Activated CD4-positive, alpha-beta T cell treated with anti-CD3 and anti-CD28 coated beads, Interleukin-2, amount 10 ng/mL, durations not matched to agents 7 days and 5 days (primary cell): ENCODE measurements at places on chromosomes 1 and 21. TPM values are rescaled to one million over a fixed set of nuclear protein-coding genes. Genes with fewer than 3 reads are reported as not detected.
A peak's percentile ranks its signal among the peaks of the same experiment; 100 is the strongest.

DNA sequence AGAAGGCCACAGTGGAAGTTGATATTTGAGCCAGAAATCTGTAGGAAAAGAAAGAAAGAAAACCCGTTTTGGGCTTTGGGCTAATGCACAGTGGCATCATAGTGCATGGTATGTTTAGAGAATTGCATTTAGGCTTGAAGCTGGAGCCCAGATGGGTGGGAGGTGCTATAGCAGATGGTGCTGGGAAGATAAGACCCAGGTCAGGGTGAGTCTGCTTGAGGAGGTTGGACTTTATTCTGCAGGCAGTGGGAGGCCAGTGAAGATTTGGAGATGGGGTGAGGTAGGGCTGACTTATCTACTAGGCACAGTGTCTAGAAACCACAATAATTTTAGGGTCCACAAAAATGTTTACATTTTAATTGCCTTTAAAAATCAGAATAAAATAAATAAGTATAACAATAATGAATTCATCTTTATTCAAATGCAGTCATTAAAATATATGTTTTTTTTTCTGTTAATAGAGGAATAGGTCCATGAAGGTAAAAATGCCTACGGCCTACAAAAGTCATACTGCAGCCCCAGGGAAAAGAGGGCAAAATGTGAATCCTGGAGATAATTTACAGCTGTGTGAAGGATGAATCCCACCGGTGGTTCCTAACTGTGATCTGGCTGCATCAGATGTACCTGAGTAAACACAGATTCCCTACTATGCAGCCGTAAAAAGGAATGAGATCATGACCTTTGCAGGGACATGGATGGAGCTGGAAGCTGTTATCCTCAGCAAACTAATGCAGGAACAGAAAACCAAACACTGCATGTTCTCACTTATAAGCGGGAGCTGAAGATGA is 8.7 kb downstream of the DNAJC6 start:
- DNase-seq: no peak

DNA sequence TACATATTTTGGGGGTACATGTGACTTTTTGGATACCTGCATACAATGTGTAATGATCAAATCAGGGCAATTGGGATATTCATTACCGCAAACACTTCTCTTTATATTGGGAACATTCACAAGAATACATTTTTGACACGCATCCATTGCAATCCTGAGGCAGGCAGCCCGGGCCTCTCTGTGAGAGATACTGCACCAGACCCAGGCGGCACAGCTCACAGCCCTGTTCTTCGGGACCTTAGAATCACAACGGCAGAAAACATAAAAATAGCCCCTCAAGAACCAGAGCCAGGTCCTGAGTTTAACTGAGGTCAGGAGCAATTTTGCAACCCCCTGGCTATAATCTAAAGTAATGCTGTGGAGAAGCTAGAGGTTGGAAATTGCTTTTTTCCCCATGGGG is 90.8 kb upstream of the PGBD5 start:
- no peak for DNase-seq

OR14K1 gene
- total RNA-seq: not detected

BEND5 gene
- total RNA-seq: 2.0 TPM

- no peak for DNase-seq
These were observed 25.6 kb upstream of the GUCA2A start for GRCh38 chr1:42189931-42190853.

TEDDM1 gene
- total RNA-seq: not detected

NBPF14 gene
- total RNA-seq: 20.6 TPM

GRCh38 chr1:204437796-204438570 is 26.4 kb upstream of the PPP1R15B start:
- DNase-seq: no peak

GRCh38 chr1:234538062-234538731 is 59.2 kb upstream of the TARBP1 start:
- no peak for DNase-seq

GRCh38 chr1:55500601-55501000 is 285.4 kb upstream of the USP24 start:
- no peak for DNase-seq

KIRREL1 gene
- not detected for total RNA-seq

OR2T8 gene
- 0.22 TPM for total RNA-seq

SYCP1 gene
- total RNA-seq: not detected

DNA sequence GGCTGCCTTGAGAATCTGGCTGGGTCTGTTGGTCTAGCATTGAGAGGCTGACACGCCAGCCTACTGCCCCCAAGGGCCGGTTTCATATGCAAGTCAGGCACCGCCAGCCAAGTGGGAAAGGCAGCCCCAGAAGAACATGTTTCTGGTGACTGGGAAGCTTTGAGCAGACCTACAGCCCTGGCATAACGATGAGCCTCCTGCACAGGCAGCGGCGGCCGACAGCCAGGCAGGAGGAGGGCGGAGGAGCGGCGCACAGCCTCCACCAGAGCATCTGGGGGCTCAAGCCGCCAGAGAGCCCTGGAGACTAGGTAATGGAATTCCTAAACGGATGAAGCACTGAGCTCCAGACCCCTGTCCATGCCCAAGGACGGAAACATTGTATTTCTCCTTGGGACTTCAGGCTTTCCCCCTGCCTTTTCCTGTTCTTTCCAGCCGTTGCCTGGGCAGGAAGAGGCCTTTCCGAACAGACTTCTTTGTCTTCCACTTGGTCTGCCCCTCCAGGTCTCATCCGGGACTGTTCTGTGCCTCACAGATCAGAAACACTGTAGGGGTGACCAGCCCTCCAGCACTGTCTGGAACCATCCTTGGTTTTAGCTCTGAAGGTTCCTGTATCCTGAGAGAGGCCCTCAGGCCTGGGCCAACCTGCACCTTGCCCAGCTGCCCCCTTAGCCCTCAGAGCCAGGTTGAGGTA is 59.5 kb downstream of the IRF2BP2 start:
- DNase-seq: no peak

DNA sequence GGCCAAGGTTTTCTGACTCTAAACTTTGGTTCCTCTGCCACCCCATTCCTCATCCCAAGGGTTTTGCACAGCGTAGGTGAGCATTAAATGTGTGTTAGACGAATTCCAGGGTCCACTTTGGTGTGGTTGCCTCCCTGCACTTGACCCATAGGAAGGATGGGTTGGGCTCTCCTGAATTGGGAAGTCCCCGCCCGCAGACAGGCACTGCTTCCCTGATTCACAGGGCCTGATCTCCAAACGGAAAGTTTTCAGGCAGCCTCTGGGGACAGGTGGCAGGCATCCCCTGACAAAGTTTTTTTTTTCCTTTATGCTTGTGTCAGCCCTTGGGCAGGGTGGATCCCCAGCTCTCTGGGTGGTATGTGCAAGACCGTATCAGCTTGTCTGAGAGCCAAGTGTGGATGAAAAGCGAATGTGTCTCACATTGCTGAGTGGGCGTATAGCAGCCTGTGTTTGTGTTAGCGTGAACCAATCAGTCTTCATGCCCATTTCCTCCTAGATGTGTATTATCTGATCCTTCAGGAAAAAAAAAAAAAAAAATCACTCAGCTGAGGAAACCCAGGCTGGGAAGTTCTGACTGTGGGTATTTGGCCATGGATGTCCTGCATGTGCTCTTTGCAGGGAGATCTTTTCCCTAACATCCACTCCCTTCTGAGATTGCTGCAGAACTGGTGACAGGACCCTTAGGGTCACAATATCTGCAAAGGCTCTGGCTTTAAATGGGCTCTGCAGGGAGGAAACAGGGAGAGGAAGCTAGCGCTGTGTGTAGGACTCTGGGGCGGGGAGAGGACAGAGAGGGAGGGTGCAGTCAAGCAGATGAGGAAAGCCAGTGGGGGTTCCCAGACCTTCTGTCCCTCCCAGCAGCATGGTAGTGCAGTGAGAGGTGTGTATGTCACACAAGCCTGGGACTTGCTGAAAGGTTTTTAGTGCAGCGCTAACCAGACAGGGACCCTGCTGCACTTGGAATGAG is 42.2 kb upstream of the TRABD2B start:
- no peak for DNase-seq

DNA sequence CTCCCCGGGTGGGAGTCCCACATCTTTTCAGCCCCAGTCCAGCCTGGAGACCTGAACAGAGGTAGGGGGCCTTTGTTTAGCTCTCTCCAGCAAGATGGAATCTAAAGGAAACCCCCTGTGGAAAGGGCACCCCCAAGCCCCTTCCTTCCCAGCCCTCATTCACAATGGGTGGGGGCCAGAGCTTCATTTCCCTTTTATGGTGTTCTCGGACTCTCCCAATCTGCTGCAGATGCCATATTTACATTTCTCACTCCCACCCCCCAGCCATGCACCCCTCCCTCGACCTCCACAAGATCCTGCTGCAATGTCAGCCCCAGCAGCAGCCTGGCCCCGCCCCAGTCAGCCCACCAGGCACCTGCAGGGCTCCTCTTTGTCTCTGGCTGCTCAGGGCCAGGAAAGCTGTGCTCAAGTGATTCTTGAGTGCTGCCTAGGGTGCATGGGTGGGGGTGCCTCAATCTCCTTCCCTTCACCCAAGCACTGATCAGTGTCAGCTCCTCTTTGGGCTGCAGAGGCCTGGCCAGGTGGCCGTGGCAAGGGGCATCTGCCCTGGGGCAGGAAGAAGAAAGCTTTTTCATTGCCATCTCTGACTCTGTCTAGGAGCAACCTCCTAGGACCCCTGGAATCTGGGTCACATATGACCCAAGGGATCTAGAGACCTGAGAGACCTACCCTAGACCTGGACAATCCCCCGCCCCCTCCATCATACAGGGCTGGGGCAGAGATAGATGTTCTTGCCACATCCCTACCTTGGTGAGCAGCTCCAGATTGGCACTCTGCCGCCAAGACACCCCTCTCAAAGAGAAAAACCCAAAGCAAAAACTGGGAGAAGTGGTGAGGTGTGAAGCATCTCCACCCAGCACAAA is 1.7 kb downstream of the KIF21B start:
- no peak for DNase-seq

GRCh38 chr1:60463146-60463545 is 389.6 kb upstream of the C1orf87 start:
- DNase-seq: no peak

AADACL4 gene
- total RNA-seq: not detected

DNA sequence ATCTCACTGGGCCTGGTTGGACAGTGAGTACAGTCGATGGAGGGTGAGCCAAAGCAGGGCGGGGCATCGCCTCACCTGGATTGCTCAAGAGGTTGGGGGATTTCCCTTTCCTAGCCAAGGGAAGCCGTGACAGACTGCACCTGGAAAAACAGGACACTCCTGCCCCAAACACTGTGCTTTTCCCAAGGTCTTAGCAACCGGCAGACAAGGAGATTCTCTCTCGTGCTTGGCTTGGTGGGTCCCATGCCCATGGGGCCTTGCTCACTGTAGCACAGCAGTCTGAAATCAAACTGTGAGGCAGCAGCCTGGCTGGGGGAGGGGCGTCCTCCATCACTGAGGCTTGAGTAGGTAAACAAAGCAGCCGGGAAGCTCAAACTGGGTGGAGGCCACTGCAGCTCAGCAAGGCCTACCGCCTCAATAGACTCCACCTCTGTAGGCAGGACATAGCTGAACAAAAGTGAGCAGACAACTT is 11.3 kb downstream of the C1orf105 start:
- peak; percentile 48 for DNase-seq

DNA sequence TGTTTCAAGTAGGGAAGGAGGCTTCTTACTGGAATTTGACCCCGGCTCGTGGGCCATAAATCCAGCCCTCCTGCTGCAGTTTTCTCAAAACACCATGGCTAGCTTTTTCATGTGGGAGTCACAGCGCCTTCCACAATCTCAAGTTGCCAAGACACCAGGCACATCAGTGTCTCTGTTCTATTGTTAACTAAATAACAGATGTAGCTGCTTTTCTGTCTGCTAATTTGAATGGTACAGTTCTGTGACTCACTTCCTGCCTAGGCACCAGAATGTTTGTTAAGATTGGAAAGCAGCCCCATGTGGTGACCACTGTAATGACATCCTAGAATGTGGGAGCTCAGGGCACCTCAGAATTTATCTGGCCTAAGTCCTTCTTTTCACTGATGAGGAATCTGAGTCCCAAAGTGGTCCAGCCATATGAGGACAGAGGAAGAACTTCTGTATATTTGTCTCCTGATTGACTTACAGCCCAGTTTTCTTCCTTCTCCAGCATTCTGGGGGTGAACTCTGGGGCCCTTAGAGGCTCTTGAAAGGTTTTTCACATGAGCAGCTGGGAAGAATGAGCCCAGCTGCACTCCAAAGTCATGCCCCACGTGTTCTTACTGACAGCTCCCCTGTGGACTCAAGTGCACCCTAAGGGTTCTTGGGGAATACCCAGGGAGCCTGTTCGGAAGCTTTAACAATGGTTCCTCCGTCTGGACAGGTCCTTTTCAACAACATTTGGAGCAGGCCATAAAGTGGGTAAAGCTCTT is 27.5 kb downstream of the TRIM45 start:
- DNase-seq: peak; percentile 57

GRCh38 chr1:55522353-55522903 is 307.3 kb upstream of the USP24 start:
- no peak for DNase-seq

GRCh38 chr1:183604815-183605214 is 14.6 kb upstream of the NCF2 start:
- DNase-seq: no peak

GRCh38 chr1:157968508-157968907 is 24.9 kb upstream of the KIRREL1 start:
- no peak for DNase-seq

LIN28A gene
- total RNA-seq: not detected

- DNase-seq: no peak
These were observed 75.4 kb downstream of the PLD5 start for GRCh38 chr1:242448910-242449645.

DNA sequence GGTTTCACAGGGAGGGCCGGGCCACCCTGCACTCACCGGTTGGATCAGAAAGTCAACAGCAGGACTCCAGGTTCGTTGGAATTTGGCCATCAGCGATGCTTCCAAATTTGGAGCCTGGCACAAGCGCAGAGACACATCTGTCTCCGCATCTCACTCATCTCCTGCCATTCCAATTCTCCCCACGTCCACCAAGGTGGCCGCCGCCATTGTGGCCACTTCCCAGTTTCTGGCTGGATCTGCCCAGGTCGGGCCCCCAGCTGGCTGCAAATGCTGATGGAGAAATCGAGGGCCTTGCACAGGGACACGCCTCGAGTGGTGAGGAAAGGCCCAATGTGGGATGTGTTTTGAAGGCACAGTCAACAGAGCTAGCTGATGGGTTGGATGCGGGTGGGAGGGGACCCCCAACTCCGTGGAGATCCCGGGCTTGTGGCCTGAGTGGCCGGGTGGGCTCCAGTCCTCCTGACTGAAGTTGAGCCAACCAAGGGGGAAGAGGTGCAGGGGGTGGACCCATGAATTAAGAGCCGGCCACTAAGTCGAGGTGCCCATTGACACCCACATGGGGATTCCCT is 102.7 kb downstream of the CRYAA start:
- no peak for DNase-seq

CRYAA gene
- not detected for total RNA-seq

GRCh38 chr1:156801409-156802121 is 15.1 kb downstream of the SH2D2A start:
- DNase-seq: no peak

GRCh38 chr1:41404308-41404761 is 43.1 kb downstream of the FOXO6 start:
- DNase-seq: peak; percentile 45

HHAT gene
- total RNA-seq: 1.3 TPM

GRCh38 chr1:23431431-23431830 is 6.9 kb upstream of the TCEA3 start:
- no peak for DNase-seq
